ENCODE measurements at places on chromosomes 4 and X. TPM values are rescaled to one million over a fixed set of nuclear protein-coding genes. Genes with fewer than 3 reads are reported as not detected.

The EPGN gene
- total RNA-seq = not detected

The SMR3B gene
- total RNA-seq = not detected

The HPSE gene
- under 0.01 TPM for total RNA-seq

The HERC6 gene
- 5.2 TPM for total RNA-seq

The CSAG2 gene
- total RNA-seq = not detected

The EDNRA gene
- total RNA-seq = 0.86 TPM
